ENCODE measurements at places on chromosomes 13 and 19. TPM values are rescaled to one million over a fixed set of nuclear protein-coding genes. Genes with fewer than 3 reads are reported as not detected.

DNA sequence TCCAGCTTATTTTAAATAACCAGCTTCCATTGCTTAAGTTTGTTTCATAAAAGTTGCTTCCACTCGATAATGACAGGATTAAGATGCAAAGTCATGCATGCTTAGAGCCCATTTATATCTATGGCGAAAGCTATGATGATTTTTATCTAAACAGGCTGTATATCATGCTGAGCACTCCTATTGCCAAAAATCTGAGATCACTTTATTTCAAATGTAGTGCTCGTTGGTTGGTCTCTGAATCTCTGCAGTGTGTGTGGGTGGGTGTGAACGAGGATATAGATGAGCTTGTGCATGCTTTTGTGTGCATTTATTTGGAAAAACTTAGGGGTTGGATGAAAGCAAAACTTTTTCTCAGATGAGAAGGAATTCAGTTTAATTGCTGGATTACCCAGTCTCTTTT is 27.0 kb upstream of the ARGLU1 start:
- DNase-seq: no peak

- no peak for DNase-seq
Observed at GRCh38 chr13:112685896-112686295, 3.9 kb upstream of the ATP11A start.

DNA sequence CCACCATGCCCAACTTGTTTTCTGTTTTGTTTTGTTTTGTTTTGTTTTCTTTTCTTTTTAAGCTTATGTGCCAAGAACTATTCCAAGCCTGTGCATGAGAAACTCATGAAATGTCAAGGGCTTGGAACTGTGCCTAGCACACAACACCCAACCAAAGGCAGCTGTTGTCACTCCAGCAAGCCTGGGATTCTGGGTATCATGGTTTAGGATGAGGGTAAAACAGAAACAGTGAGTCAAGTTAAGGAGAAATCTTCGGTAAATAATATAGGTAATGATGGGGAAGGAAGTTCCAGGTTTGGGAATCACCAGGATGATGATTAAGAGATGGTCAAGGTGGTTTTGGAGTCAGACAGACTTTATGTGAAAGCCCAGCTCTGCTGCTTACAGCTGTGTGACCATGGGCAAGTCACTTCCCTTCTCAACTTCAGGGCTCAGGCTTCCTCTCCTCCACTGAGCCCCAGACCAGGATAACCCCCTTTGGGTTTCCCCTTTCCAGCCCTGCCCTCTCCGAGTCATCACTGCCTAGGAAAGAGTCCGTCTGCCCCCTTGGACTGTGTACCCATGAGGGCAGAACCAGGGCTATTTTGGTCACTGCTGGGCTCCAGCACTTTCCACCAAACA is 5.0 kb downstream of the PVR start:
- no peak for DNase-seq

DNA sequence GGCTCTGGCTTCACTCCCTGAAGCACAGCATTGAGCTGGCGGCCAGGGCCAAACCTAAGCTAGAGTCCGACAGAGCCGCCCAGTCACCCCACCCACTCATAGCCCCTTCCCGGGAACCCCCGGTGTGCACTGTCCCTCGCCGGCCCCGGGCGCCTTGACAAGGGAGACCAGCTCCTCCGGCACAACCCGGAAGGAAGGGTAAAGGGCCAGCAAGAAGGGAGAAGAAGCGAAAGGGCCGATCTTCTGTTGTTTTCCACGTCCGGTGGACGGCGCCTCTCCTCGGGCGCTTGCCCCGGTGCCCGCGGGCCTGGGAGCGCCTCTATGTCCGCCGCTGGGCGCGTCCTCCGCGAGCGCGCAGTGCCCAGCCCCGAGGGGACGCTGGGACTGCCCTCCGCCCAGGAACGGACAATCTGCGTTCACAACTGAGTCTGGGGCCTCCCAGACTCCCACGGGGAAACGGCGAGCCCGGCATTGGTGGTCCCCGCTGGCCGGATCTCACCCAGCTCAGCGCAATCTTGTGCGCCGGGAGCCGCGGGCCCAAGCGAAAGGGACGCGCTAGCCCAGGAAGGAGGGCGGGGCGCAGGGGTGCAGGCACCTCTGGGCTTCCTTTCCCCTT is 172.5 kb upstream of the MIR17HG start:
- no peak for DNase-seq

GRCh38 chr19:49808711-49809159 is 4.4 kb downstream of the FUZ start:
- DNase-seq: peak; percentile 28

GRCh38 chr13:59680429-59681024 is 483.2 kb downstream of the DIAPH3 start:
- no peak for DNase-seq

DNA sequence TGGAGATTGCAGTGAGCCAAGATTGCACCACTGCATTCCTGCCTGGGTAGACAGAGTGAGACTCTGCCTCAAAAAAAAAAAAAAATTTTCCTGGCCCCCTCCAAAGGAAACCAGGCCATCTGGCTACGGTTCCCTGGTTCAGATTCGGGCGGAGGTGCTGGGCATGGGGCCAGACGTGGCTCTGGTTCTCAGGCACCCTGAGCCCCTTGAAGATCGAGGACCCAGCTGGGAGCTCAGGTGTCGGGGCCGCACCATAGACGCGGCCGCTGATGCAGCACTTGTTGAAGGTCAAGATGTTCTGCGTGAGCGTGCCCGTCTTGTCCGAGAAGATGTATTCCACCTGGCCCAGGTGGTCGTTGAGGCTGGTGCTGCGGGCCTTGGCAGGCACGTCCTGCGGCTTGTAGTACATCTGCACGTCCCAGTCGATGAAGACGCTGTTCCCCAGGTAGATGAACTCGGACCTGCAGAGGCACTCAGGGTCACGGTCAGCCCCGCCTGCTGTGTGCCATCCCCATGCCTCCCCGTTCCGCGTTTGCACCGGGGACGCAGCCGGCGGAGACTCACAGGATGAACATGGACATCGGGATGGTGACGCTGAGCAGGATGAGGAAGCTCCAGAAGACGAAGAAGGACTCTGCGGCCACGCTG is 12.3 kb downstream of the ATP8B3 start:
- DNase-seq: no peak

DNA sequence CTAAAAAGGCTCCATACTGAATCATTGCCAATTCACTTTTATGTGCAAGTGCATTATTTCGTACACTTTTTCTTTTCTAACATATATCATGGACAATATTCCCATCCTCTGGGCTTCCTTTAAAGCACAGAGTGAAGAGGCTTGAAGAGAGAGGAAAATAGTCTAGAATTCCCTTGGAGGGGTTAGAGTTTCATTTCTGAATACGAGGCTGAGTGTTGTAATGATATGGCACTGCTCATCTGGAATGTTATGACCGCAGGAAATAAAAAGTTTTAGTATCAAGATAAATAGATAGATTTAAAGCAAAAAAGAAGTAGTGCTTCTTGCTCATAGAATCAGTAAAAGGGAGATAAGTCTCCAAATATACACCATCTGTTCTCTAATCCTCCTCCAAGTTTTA is 412.3 kb upstream of the SLITRK1 start:
- DNase-seq: no peak

GRCh38 chr13:109309625-109310363 is 476.6 kb downstream of the IRS2 start:
- DNase-seq: no peak

GRCh38 chr13:48738311-48738710 is 84.6 kb downstream of the CYSLTR2 start:
- DNase-seq: no peak

DNA sequence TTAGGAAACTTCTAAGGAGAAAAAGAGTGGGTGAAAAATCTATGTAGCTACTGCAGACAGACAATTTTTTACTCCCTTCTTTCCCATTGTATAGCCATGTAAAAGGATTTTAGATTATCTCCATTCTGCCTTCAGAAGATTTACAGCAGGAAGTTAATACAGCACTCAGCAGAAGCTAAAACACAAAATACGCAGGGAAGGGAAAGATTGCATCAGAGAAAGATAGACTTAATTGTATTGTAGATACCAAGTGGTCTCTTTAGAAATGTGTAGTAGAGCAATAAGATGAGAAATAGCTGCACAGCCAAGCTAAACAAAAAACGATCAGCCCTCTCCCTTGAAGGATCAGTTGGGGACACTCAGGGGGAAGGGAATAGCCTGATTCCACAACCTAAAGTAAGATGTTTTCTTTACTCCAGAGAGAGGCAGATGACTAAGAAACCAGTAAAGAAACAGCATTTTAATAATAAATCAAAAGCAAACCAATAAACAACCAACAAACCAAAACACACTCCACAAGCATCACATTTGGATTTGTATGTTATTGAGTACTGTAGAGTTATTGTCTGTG is 236.7 kb upstream of the SLITRK1 start:
- no peak for DNase-seq

- DNase-seq: no peak
Observed at GRCh38 chr19:38318660-38319059, 985 bp upstream of the KCNK6 start.

DNA sequence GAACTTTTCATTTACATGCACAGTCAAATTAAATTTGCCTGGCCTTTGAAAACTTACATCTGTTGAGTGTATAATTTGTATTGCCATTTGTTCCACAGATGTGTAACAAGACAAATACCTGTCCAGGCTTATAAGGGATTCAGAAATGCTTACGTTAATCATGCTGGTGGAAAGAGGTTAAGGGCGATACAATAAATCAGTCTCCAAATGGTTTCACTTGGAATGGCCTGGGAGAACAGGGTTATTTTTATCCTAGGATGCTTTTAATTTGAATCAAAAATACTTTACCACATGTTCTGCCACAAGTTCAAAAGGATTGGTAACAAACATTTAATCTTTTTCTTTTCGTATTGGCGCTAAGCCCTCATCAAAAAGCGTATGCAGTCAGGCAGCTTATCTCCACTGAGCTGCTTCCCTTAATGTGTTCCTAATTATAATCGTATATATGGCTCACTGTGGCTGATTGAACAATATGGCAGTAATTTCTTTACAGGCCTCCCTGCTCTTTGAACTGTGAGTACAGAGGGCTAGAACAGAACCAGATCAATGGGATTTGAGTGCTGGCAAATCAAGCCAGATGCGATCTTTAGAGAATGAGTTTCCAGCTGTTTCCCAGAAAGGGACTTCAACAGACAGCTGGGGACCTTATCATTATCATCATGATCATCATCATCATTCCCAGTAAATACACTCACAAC is 425.7 kb downstream of the SPRY2 start:
- no peak for DNase-seq

DNA sequence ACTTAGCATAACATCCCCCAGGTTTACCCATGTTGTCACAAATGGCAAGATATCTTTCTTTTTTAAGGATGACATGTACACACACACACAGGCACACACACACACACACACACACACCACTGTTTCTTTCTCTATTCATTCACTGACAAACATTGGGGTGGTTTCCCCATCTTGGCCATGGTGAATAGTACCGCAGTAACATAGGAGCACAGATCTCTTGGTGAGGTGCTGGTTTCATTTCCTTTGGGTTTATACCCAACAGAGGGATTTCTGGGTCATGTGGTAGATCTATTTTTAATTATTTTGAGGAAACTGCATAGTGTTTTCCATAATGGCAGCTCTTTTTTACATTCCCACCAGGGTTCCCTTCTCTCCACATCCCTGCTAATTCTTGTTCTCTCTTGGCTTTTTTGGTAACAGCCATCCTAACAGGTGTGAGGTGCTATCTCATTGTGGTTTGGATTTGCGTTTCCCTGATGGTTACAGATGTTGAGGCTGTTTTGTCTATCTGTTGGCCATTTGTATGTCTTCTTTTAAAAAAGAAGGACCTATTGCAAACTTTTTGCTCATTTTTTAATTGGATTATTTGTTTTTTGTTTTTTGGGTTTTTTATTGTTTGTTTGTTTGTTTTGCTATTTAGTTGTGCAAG is 251.7 kb upstream of the IRS2 start:
- DNase-seq: no peak

GRCh38 chr13:93922063-93922855 is 557.2 kb downstream of the DCT start:
- no peak for DNase-seq

- no peak for DNase-seq
Observed at GRCh38 chr19:53657778-53658177, 26.0 kb downstream of the DPRX start.

DNA sequence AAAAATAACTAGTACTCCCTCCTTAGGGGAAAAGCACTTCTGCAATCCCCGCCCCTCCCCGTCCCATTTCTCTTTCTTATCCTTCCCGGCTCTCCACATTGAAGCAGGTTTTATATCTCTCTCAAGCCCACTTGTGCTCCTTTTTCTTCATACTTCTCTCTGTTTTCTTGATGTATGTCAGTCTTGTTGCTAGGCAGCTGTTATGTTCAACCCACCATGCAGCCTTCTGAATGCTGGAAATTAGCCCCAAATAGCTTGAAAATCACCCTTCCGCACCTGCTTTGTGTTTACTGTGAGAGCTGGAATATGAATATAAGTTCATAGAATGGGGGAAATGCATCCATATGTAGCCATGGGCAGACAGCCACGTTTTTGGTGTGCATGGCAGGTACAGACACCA is 461.4 kb downstream of the MYO16 start:
- no peak for DNase-seq

GRCh38 chr19:41872775-41873647 is 4.1 kb upstream of the CD79A start:
- no peak for DNase-seq

GRCh38 chr13:110216006-110216397 is 91.0 kb downstream of the COL4A1 start:
- no peak for DNase-seq

DNA sequence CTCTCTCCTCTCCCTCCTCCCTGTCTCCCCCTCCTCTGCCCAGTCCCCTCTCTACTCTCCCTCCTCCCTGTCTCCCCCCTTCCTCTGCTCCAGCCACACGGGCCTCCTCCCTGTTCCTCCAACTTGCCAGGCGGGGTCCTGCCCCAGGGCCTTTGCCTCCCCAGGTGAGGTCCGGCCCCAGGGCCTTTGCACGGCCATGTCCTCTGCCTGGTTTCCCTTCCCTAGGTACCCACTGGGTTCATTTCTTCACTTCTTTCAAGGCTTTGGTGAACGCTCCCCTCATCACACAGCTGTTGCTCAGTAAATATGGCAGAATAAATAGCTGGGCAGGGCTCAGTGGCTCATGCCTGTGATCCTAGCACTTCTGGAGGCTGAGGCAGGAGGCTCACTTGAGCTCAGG is 21.2 kb downstream of the MISP start:
- no peak for DNase-seq

DNA sequence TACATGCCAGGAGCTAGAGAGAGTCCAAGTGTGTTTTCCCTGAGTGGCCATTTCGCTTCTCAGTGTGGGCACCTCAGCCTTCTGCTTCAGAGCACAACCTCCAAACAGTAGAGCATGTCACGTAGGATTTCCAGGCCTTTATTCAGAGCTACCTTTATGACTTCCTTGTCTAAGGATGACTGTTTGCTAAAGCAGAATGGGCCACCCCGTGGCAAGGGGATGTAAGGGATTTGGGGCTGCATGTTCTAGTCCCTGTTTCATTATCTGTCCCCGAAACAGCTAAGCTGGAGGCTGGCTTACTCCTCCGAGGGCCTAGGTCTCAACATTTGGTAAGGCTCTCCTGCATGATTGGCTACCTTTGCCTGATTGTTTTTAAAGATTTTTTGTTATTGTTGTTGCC is 6.0 kb downstream of the RNASEH2B start:
- DNase-seq: no peak

Gene ETV2
- not detected for total RNA-seq

Gene AP2A1
- 111 TPM for total RNA-seq

Gene UBE2M
- total RNA-seq: 58.2 TPM

Gene CDC42EP5
- 24.4 TPM for total RNA-seq

Gene SCN1B
- total RNA-seq: 1.6 TPM

Gene SLC10A2
- not detected for total RNA-seq

Gene URAD
- total RNA-seq: not detected

Data from kidney epithelial cell (primary cell).